ENCODE measurements at places on chromosomes 1 and 21.
A peak's percentile ranks its signal among the peaks of the same experiment; 100 is the strongest.

DNA sequence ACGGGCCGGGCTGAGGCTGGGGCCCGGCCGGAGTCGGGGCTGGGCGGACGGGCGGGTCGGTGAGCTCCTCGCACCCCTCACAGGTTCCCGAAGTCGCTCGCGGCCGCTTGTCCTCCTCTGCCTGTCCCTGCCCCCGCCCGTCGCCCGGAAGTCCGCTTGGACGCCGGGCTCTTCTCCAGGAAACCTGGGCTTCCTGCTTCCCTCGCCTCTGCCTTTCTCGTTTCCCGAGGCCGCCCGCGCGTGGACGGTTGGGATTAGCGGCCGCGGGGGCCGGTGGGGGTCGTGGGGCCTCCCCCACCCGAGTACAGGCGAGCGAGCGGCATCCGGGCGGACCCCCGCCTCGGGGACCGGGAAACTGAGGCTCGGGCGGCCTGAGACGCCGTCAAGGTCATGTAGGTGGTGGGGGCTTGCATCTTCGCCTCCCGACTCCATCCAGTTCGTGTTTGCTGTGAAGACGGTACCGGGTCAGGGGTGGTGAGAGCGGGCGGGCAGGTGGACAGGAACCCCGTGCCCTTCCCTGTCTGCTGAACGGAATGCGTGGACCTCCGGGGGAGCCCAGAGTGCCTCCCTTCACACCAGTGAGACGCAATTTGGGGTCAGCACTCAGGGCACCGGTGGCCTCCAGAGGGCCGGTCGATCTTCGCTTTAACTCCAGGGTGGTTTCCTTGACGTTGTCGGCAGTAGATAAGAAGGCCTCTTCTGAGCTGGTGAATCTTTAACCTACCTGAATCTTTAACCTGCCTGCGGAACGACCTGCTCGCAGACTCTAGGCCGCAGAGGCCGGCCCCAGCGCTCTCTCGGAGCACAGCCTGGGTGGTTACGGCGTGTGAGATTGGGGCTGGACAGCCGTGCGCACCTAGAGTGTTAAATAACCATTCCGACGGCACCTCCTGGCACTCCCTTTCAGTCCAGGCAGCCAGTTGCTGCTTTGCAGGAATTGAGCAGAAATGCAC lies 686 bp downstream of the ARF1 start:
- peak; percentile 76 for DNase-seq

DNA sequence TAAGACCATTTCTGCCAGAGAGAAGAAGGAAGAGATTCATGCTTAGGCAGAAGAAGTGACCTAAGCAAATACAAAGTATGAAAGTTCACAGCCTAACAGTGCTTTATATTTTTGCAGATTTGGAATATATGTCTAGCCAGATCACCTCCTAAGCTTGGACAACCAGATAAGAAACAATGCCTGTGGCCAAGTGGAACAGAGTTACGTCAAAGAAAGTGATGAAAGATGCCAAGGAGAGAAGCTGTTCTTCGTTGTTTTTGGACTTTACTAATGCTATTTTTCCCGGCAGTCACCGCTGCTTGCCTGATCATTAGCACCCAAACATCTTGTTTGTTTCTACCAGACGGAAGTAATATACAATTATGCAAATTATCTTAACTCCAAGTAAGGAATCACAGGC lies 489.2 kb upstream of the C1orf87 start:
- DNase-seq, result no peak

- no peak for DNase-seq
These were observed 638 bp upstream of the OLIG2 start for GRCh38 chr21:33025106-33025488.

DNA sequence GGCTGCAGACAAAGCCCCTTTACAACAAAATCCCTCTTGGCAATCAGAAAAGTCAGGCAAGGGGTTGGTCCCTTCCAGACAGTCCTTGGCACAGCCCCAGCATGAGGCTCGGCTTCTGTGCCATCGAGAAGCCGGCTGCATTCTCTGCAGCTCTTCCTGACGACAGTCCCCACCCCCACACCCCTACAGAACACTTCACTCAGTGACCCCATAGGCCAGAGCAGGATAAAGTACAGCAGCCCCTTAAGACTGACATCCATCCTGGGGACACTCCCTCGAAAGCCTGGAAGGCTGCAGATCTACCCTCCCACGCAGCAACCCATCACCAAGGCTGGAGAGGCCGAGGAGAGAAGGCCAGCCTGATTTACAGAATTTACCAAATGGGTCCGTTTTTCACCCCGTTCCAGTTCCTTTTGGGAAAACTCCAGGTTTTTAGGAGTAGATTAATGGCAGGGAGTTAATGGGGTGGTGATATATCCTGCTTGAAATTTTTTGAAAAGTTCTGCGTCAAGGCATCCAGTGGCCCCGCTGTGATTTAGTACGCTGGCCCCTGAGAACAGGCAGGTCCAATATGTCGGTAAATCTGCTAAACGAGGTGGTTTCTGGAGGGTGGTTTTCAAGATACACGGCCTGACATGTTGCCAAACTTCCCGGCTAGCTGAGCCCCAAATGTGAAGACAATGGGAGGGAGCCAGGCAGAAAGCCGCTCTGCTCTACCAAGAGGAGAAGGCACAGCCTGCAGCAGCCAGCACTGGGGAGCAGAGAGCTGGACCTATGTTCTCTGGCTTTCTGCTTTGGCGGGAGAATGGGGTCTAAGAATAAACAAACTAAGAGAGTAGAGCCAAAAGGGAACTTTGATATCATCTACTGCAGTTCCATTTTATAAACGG lies 81.7 kb downstream of the SSBP3 start:
- peak; percentile 70 for DNase-seq

GRCh38 chr1:32873484-32873883 lies 2.8 kb upstream of the FNDC5 start:
- DNase-seq, result no peak

- DNase-seq, result no peak
These were observed 73.8 kb upstream of the DMRTA2 start for GRCh38 chr1:50497007-50497406.

DNA sequence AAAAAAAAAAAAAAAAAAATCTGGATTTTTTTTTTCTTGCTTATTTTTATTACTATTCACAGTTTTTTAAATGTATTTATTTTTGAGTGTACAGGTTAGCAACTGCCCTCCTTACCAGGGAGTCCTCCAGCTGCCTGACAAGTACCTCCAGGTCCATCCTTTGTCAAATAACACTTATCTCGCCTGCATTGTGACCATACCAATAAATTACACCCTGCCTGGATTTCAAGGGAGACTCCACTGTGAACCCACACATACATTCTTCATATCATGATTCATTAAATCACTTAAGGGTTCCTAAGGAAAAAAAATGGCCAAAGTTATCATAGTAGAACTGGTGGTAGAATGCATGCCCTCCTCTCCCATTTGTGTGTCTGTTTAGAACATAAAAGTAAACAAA lies 38.4 kb downstream of the EEIG2 start:
- DNase-seq, result no peak

DNA sequence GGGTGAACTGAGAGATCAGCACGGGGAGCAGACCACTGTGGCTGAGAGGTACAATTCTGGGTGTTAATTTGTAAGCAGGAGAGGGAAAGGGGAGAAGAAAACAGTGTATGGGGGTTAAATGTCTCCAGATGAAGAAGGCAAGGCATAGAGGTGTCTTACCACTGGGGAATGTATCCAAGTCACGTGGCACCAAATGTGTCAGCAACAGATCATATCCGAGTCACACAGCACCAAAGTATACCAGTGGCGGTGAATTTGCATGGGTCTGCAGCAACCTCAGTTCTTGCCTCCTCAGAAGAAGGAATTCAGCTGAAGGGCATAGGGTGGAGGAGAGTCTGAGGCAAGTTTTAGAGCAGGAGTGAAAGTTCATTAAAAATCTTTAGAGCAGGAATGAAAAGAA lies 21.2 kb upstream of the SYCP1 start:
- no peak for DNase-seq

GRCh38 chr1:154344977-154345837 lies 19.9 kb downstream of the ATP8B2 start:
- peak; percentile 55 for DNase-seq

GRCh38 chr1:59707178-59707791 lies 107.5 kb upstream of the HOOK1 start:
- peak; percentile 59 for DNase-seq

DNA sequence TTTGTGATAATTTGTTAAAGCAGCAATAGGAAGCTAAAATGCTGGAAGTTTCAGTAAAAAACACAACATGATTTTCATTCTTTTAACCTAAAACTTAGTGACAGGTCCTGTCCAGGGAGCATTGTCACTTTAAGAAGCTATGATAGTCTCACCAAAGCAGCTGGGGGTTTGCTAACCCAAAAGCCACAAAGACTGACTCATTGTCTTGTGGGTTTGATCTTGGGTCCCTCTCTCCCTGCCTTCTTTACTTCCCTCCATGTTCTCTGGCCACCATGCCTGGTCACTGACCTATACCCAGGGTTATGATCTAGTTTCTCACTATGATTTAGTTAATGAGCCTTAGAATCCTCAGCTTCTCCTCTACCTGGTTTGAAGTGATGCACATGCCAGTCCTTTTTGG lies 213.5 kb upstream of the PTGFR start:
- DNase-seq, result no peak

- no peak for DNase-seq
These were observed 1.7 kb upstream of the PBX1 start for GRCh38 chr1:164557270-164557669.

- peak; percentile 86 for DNase-seq
These were observed 543 bp upstream of the KCNJ10 start for GRCh38 chr1:160070243-160071163.

DNA sequence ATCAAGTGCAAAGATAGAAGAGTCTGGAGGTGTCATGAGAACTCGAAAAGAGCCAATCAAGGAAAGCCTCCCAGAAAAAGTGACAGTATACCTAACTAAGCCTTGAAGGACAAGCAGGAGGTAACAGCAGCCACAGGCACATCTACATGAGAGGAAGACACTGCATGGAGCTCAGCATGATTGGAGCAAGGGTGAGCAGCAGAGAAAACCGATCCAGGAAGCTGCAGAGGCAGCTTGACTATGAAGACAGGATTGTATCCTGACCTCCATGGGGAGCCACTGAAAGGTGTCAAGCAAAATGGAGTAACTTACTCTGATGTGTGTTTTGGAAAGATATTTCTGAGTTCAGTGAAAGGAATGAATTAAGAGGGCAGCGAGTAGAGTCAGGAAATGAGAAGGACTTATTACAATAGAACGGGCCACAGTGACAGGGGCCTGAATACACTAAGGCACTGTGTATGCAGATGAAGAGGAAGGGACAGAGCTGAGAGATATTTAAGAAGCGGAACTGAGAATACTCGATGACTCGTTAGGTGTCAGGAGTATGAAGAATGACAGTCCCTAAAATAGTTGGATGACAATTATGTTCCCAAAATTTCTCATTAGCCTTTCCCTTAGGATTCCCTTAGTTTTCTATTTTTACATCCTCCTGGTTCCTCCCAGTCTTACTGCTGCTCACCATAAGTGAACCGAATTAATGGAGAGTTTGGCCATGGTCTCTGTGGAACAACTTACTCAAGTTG lies 139.3 kb upstream of the NFIA start:
- DNase-seq, result no peak

DNA sequence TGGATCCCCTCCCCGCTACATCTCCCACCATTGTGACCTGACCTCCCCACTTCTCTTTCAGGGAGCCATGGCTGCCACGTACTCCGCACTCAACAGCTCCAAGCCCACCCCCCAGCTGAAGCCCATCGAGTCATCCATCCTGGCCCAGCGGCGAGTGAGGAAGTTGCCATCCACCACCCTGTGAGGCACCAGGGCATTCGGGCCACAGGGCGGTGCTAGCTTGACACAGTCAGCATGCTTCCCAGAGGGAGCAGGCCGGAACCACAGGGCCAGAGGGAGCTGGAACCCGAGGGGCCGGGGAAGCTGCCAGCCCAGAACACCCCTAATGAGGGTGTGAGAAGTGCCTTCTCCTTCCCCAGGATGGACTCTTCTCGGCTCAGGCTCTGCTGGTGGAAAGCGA lies 44.5 kb downstream of the RPS6KA1 start:
- no peak for DNase-seq

- no peak for DNase-seq
These were observed 177.6 kb downstream of the GABPA start for GRCh38 chr21:25912402-25912746.

DNA sequence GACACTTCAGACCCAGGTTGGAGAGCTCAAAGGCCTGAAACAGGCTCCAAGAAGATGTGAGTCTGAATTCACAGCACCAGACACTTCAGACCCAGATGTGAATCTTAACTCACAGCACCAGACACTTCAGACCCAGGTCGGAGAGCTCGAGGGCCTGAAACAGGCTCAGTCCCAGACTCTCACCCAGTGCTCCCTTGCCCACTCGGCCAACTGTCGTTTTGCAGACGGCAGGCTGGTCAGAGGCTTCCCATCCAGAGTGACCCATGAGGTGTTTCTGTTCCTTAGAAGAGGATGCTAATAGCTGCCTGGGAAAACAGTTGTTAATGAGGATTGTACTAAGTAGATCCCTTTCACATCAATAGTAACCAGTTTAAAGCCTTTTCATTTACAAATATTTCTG lies 88.4 kb downstream of the ADARB1 start:
- DNase-seq, result no peak

- DNase-seq, result no peak
These were observed 120.7 kb upstream of the SOD1 start for GRCh38 chr21:31538816-31539215.

DNA sequence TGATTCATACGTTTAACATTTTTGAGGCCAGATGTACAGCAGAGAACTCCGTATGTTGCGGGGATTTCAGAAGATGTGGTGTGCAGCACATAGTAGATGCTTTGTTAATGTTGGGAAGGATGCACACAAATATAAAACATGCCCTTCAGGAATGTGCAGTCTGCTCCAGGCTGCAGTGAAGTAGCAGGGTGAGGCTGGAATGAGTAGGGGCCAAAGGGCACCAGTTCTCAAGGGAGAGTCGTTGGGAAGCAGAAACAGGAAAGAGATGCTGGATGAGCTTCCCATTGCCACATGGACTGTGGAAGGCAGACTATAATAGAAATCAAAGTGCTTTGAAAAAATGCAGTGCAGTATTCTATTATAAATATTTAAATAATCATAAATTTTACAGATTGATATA lies 126.9 kb downstream of the NOS1AP start:
- no peak for DNase-seq

DNA sequence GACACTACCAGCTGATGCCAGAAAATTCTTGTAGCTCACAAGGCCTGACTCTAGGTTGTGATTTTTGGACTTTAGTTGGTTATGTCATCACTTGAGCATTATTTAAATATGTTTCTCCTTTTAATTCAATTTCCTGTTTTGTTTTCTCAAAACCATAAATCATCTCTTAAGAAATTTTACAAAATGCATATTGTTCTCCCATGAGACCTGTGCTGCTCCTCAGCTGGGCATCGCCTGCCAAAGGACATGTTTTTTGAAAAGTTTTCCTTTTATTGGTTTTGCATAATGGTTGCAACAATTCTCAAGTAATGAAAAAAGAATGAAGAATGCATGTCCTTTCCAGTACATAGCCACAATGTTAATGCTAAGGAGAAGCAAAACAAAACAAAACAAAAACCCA lies 204.7 kb upstream of the LYPLAL1 start:
- DNase-seq, result no peak

DNA sequence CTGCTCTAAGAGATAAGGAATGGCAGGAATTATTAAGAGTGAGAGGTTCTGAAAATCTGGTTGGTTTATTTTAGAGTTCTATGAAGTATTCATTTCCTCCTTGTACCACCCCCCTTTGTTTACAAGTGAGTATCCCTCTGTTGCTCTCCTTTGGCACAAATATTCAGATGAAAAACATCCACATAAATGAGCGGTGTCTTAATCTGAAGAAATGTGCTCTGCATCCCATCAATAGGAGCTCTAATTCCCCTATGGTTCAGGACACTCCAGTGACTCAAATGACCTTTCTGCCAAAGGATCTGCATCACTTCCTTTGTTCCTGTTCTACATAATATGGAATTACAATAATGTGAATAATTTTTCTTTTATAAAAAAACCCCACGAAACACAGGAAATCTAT lies 16.6 kb downstream of the DDAH1 start:
- no peak for DNase-seq

Data from Right ventricle myocardium superior (tissue), 1 donor.